Epithelial cell of alveolus of lung (primary cell): ENCODE measurements at places on chromosomes 11 and 22. TPM values are rescaled to one million over a fixed set of nuclear protein-coding genes. Genes with fewer than 3 reads are reported as not detected.

APOA5 gene
- total RNA-seq: not detected in 2 replicates

NTM gene
- 7.0 and 61.4 TPM in 2 replicates for total RNA-seq

DNAJB7 gene
- total RNA-seq: not detected in 2 replicates

SERHL2 gene
- total RNA-seq: 0.48 and 2.8 TPM in 2 replicates

GUCD1 gene
- 97.6 and 110 TPM in 2 replicates for total RNA-seq

ENTHD1 gene
- not detected in 2 replicates for total RNA-seq

PRG3 gene
- not detected in 2 replicates for total RNA-seq
